ENCODE measurements at places on chromosomes 2 and 18.

DNA sequence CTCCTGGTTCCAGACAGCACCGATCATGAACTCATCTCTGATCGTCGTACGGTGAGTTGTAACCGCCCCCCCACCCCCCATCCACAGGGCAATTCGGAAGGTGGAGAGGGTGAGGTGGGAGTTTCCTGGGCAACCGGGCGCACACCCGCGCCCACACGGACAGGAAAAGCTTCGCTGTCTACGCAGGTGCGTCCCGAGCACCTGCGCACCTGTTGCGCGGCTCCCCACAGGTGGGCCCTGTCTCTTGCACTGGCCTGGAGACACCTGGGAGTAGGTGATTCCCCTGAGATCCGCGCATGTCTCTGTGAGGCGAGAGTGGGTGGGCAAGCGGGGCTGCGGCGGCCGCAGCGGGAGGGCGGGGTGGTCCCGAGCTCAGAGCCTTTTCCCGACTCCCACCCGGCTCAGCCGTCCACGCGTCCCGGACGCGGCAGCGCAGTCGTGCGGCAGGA is 459 bp upstream of the ATP6V1C2 start:
- peak; percentile 52 for DNase-seq

DNA sequence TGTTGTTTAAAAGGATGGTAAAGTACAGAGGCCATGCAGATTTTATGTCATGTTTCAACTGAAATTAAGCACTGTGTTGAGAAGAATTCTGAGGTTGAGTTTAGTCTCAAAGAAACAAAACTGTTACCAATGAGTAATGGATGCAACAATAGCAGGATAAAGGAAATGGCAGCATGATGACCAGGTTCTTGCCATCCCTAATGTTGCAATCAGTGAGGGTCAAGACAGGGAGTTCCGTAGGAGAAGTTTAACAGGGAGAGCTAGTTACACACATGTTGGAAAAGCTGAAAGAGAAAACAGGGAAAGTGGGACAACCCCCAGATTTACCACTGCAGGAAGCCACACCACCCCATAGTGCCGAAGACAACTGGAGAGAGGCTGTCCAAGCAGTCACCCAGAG is 343.8 kb upstream of the EPHA4 start:
- no peak for DNase-seq

- DNase-seq: no peak
These were observed 142.7 kb upstream of the ST6GAL2 start for GRCh38 chr2:107028661-107029060.

- no peak for DNase-seq
These were observed 100.1 kb downstream of the MYOM1 start for GRCh38 chr18:3119401-3120341.
